ENCODE measurements at places on chromosomes 1 and 21.

- DNase-seq, result no peak
Measured at GRCh38 chr1:115312742-115313141, 25.3 kb downstream of the NGF start.

- no peak for DNase-seq
Measured at GRCh38 chr1:164675342-164675904, 116.4 kb downstream of the PBX1 start.

- no peak for DNase-seq
Measured at GRCh38 chr1:185768371-185768770, 34.2 kb downstream of the HMCN1 start.

GRCh38 chr1:173328961-173329360 is 121.8 kb upstream of the TNFSF4 start:
- DNase-seq, result no peak

DNA sequence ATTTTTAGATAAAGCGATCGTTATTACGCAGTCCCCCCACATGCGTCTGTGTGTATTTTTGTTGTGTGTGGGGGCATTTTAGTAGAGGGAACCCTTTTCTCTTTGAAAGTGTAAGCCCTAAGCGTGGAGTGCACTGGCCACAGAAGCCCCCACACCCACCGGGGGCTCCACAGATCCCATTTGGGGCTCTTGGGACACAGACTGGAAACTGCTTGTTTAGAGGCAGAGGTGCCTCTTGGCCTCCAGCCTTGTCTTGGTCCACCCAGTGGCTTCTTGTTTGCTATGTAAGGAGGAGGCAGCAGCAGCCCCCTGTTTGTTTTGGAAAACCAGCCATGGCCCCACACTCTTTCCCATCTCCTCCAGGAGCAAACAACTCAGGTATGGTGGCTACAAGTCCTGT is 42.8 kb downstream of the SLC37A1 start:
- DNase-seq, result no peak

DNA sequence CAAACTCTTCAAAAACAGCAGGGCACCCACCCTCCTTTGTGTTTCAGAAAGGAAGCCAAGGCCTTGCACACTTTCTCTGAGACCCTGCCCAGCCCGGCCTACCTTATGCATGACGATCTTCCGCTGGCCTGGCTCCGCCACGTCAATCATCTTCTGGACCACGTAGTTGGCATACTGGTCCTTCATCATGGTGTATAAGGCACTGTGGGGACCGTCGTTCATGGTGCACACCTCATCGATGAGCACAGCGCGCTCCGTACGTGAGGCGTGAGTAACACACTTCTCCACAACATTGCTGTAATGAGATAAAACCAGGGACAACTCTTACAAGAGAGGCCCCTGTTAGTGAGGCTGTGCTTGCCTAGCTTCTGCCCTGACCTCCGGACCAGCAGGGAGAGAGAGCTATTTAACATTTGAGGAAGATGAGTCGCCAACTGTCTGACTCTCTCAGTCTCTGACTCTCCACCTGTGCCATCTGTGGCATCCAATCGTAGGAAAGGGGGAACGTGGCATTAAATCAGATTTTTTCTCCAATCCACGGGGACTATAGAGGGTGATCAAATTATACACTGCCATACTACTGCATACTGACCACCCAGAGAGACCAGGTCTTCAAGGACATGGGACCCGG is 28.1 kb upstream of the SDC3 start:
- DNase-seq, result no peak

Data from stimulated activated CD8-positive, alpha-beta memory T cell treated with anti-CD3 and anti-CD28 coated beads, Interleukin-4, amount 100 ng/mL, for 24 hours (primary cell).